ENCODE measurements at places on chromosomes 3 and 15.

GRCh38 chr3:98892263-98892662, 9.2 kb downstream of the DCBLD2 start:
- no peak for DNase-seq

- no peak for DNase-seq
These were observed 694.5 kb upstream of the BCHE start for GRCh38 chr3:166531730-166532129.

DNA sequence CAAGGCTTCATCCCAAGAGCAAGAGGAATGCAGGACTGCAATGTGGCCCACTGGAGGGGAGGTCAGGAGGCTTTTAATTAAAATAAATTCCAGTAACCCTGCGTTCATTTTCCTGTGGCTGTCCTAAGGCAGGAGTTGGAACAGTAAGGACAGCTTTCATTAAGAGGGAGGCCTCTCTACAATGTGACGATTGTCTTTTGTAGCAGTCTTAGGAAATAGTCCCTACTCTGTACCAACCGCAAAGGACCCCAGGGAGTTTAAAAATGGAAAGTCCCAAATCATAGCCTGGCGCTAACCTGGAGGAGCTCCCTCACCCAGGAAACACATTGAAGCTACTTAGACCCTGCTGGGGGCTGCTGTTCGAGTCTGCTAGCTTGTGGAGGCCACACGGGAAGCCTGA, 62.8 kb downstream of the SYNM start:
- no peak for DNase-seq

DNA sequence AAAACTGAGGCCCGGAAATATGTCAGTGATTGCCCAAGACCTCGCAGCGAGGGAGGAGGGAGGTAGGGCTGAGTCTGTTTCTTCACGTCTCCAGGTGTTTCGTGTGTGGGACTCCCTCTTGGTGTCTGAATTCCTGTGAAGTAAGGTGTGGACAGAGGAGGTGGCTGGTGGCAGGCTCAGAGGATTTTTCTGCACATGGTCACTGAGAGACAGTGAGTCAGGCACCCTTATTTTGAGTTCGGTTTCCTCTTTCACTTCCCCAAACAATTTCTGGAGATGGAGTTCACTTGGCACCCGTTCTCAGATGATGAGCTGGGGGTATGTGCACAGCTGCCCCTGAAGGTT, 46.3 kb upstream of the VPS8 start:
- DNase-seq, result no peak

- DNase-seq, result no peak
These were observed 39.5 kb downstream of the TIGIT start for GRCh38 chr3:114333180-114333922.

DNA sequence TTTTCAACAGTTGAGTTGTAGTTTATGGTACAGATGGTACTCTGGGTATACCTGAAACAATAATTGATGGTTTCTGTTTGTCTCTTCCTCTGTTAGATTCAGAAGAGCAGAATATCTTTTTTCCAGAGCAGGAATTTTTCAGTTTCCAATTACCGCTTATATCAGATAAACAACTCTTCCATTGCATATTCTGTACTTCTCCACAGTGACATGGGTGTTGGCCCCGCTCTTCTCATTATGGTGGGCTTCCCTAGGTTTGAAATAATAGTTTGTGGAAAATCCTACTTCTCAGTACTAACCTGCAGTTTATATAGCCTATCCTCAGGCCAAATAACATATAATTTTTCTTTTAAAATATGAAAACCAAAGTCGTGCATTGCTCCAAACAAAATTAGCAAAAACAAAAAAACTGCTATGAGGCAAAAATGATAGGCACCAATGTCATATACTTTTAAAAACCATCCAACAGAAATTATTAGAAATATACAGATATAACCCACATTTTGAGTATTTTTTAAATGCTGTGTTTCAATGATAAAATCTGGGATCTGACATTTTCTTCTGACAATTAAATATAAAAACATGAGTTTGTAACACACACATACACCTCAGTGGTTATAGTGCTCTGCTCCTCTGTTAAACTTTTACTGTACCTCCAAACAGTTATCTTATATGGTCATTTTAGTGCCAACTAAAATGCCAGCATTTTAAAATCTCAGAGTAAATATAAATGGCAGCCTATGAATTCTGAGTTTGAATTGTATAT, 56.8 kb downstream of the CMSS1 start:
- DNase-seq, result no peak

DNA sequence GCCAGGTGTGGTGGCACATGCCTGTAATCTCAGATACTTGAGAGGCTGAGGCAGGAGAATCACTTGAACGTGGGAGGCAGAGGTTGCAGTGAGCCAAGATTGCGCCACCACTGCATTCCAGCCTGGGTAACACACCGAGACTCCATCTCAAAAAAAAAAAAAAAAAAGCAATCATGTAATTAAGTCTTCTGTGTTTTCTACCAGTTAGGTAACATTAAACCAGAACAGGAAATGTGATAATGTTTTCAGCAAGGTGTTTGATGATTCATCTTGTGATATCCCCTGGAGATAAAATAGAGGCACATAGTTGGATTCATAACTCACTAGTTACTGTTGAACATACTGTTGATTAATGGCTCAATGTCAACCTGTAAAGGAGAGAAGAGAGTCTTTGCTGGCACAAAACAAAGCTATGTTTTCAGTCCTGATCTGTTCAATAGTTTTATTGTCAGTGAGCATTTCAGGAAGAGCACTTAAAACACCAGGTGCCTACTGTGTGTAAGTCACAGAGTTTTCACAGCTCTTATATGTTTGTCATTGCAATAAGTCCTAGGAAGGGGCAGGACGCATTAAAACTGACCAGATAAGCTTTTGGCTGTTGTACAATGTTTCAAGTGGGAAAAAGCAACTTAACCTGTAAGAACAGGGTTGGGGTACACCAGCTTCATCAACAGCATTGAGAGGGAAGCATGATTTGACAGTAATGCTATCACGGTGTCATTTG, 19.5 kb downstream of the DNAJB11 start:
- no peak for DNase-seq

GRCh38 chr15:91861223-91861622, 7.7 kb downstream of the SLCO3A1 start:
- DNase-seq, result no peak

DNA sequence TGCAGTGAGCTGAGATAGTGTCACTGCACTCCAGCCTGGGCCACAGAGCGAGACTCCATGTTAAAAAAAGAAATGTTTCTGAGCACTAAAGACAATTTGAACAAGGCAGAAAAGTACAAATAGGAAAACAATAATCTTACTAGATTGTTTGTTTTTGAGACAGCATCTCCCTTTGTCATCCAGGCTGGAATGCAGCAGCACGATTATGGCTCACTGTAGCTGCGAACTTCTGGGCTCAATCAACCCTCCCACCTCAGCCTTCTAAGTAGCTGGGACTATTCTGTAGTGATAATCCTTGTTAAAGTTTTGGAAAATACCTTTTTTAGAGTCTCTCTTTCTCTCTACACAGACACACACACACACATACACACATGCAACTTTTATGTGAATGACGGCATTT, 107.1 kb downstream of the LPP start:
- no peak for DNase-seq

- no peak for DNase-seq
These were observed 147.4 kb upstream of the ARHGEF26 start for GRCh38 chr3:153973722-153974265.

DNA sequence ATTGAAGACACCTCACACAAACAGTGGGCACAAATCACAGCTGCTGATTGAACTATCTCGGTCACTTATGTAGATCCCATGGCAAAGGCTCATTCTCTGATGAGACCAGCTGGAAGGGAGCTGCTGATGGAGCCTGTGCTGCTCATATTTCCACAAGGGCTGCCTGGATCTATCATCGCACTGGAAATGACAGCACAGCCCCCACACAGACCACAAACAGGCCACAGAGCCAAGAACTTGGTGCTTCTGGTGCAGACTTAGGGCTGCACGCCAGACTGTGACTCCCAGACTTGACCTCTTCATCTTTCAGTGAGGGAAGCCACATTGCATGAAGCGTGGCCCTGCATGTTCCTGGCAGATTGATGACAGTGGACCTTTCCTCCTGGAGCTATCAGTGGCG, 197.6 kb downstream of the MINAR1 start:
- DNase-seq, result no peak

DNA sequence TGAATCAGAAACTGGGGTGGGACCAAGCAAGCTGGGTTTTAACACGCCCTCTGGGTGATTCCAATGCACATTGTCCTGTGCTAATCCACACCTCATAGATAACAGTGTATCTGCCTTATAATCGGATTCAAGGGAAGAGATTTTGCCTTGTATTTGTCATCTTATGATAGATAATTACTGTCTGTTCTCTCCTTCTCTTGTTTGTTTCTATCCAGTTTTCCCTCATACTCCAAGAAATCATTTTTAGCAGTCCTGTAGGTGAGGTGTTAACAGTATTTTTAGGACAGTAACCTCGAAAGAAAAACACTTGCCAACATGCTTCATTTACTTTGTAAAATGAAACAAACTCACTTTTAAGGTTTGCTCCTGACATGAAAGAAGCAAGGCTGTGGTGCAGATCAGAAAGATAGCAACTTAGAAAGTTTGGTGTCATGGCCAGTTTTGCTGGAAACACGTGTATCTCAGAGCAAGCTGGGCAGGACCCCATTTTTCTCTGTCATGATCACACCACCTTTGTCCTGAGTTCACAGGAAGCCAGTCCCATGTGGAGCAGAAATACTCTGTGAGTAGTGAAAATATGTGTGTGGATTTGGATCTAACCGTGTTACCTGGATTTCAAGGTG, 72.6 kb downstream of the TRAK1 start:
- DNase-seq, result no peak

GRCh38 chr3:133663569-133664313, 2.0 kb upstream of the TOPBP1 start:
- DNase-seq, result no peak

GRCh38 chr15:38069511-38070011, 135.1 kb downstream of the TMCO5A start:
- no peak for DNase-seq

DNA sequence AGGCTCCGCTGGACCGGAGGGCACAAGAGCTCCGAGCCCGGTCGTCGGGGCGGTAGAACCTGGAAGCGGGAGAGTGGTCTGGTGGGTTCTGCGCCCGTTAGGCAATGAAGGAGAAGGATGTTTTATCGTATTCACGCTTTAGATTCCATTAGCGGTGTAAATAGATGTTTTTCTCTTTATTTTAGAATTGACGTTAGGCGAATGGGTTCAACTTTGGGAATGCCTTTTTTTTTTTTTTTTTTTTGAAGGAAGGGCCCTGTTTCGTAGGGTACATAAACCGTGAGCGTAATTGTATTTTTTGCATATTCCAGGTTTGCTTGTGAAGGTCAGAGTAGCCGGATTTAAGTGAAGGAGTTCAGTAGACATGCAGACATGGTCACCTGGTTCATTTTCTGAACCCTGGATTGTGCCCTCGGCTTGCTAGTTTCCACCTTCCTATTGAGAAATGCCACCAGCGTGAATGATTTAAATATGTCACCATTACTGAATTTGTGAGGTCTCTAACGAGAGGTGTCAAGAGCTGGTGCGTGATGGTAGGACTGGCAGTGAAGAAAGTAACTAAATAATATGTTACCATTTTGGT, 808 bp downstream of the RBM6 start:
- DNase-seq, result no peak

DNA sequence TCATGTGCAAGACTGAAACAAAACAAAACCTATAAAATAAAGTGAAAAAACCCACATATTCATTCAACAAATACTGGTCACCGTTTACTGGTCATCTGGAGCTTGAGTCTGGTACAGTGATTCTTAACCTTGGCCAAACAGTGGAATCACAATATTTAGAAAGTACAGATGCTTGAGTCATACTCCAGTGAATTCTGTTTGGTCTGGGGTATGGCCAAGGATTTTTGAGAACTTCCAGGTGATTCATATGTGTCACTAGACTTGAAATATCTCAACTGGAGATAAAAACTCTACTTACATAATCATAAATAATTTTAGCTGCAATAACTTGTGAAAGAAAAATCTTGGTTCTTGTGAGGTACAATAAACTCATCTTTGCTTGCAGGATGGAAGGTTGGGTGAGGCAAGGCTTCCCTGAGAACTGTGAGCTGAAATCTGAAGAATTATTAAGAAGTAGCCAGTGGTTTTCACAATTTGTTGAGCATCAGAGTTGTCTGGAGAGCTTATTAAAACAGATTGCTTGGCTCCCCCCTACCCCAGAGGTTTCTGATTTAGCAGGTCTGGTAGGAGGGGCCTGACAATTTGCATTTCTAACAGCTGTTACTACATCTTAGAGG, 9.6 kb downstream of the NEK11 start:
- no peak for DNase-seq
